ENCODE measurements at places on chromosomes 16 and 17.
A peak's percentile ranks its signal among the peaks of the same experiment; 100 is the strongest.

- DNase-seq, result peak; percentile 82
- H3K27ac ChIP-seq, result no peak overlapping the region
- H3K36me3 ChIP-seq, result peaks cover 12% of the 10 kb centered on the region
- H3K4me1 ChIP-seq, result no peaks in the 10 kb centered on the region
Measured at GRCh38 chr16:16127469-16128116, 95.7 kb downstream of the ABCC6 start.

DNA sequence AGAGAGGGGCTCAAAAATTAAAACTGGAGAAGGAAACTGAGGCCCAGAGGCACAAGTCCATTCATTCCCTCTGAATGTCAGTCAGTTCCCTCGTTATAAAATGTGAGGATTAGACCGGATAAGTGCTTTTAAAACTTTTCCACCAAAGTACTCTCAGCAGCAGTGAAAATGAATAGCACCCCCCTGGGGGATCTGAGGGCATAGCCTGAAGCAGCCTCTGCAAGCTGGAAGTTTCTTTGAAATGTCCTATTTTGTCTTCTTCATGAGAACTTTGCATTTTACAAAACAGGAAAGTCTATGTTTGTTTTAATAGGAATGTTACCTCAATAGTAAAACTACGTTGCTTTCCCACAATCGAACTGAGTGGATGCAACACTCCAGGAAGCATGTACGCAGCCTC is 273.0 kb downstream of the CEP112 start:
- H3K4me3 ChIP-seq, result no peak overlapping the region
- no peaks in the 10 kb centered on the region for H3K4me1 ChIP-seq
- no peaks in the 10 kb centered on the region for H3K36me3 ChIP-seq
- no peaks in the 10 kb centered on the region for H3K27me3 ChIP-seq
- DNase-seq, result no peak
- H3K27ac ChIP-seq, result no peak overlapping the region

DNA sequence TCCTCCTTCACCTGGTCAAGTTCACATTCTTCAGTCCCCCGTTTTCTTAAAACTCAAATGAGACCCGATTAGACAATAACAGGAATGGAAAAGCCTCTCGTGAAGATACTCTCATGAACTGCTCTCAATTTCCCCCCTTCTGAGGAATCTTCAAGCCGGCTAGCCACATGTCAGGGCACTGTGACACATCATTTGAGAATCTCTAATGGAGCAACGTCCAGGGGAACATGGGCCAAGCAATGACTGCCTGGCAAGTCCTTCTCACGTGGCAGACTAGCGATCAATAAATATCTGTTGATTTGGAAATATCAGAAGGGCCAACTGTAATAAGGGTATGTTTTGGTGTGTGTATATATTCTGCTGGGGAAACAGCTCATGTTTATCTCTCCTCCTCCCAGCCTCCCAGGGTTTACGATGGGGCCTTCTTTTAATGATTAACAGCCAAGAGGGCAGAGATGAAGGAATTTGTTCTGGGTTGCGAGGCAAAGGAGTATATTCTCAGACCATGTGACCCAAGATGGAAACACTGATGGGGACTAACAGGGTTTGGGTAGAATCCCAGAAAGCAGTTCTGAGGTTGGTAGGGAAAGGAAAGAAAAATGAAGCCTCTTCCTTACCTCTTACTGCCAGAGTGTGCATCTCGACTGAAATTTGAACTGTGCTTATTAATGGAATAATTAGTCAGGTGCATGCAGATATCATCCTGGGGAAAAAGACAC is 21.4 kb downstream of the TTLL6 start:
- no peak for DNase-seq
- H3K36me3 ChIP-seq, result no peaks in the 10 kb centered on the region
- H3K27ac ChIP-seq, result peak overlapping the region; percentile 46
- H3K4me3 ChIP-seq, result no peak overlapping the region
- H3K27me3 ChIP-seq, result peaks cover 2% of the 10 kb centered on the region
- peaks cover 3% of the 10 kb centered on the region for H3K4me1 ChIP-seq

DNA sequence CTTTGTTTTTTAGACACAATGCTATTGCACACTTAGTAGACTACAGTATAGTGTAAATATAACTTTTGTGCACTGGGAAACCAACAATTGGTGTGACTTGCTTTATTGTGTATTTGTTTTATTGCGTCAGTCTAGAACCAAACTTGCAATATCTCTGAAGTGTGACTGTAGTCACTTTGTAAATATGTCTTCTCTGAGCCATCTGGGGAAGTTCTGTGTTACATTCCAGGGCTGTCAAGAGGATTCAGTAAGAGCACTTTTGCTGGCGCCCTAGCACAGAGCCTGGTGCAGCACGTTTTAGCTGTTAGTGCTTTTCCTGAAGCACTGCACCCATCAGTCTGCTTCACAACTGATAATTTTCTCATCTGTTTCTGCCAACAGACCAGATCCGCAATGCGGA is 73.2 kb downstream of the NT5M start:
- DNase-seq, result no peak
- no peak overlapping the region for H3K4me3 ChIP-seq
- peaks cover 18% of the 10 kb centered on the region for H3K4me1 ChIP-seq
- H3K36me3 ChIP-seq, result no peaks in the 10 kb centered on the region

DNA sequence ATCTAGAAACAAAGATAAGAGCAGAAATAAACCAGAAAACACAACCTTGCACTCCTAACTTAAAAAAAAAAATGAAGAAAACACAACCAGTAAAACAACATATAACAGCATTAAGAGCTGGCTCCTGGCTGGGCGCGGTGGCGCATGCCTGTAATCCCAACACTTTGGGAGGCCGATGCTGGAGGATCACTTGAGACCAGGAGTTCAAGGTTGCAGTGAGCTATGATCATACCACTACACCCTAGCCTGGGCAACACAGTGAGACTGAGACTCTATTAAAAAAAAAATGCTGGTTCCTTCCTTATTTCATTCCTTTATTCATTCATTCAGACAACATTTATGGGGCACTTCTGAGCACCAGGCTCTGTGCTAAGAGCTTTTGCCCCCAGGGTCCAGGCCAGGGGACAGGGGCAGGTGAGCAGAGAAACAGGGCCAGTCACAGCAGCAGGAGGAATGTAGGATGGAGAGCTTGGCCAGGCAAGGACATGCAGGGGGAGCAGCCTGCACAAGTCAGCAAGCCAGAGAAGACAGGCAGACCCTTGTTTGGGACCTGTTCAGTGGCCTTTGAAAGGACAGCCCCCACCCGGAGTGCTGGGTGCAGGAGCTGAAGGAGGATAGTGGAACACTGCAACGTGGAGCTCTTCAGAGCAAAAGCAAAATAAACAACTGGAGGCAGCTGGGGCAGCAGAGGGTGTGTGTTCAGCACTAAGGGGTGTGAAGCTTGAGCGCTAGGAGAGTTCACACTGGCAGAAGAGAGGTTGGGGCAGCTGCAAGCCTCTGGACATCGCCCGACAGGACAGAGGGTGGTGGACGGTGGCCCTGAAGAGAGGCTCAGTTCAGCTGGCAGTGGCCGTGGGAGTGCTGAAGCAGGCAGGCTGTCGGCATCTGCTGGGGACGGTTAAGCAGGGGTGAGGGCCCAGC is 2.6 kb downstream of the STH start:
- DNase-seq, result no peak
- peaks cover 9% of the 10 kb centered on the region for H3K4me1 ChIP-seq
- H3K27me3 ChIP-seq, result no peaks in the 10 kb centered on the region
- H3K36me3 ChIP-seq, result no peaks in the 10 kb centered on the region
- H3K4me3 ChIP-seq, result no peak overlapping the region
- no peak overlapping the region for H3K27ac ChIP-seq

GRCh38 chr16:30914830-30915229 is 8.5 kb upstream of the FBXL19 start:
- no peak overlapping the region for H3K4me3 ChIP-seq
- no peaks in the 10 kb centered on the region for H3K27me3 ChIP-seq

DNA sequence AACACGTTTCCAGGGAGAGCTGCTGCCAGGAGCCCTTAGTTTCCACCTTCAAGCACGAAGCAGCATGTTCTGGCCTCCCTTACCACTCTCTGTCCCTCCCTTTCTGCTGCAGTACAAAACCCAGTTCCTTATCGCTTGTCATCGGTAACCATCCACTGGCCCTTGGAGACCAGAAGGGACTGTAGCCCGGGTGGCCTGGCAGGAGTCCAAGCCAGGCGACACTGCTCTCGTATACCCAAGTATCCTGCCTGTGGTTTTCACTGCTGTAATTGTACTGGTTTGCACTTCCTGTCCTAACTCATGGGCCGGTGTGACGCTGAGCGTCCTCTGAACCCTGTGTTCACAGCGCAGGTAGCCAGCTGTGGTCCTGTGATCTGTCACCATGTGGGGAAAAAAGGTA is 81.1 kb downstream of the MAF start:
- no peaks in the 10 kb centered on the region for H3K36me3 ChIP-seq
- H3K27ac ChIP-seq, result no peak overlapping the region
- H3K4me1 ChIP-seq, result no peaks in the 10 kb centered on the region
- no peak overlapping the region for H3K4me3 ChIP-seq
- DNase-seq, result peak; percentile 73

DNA sequence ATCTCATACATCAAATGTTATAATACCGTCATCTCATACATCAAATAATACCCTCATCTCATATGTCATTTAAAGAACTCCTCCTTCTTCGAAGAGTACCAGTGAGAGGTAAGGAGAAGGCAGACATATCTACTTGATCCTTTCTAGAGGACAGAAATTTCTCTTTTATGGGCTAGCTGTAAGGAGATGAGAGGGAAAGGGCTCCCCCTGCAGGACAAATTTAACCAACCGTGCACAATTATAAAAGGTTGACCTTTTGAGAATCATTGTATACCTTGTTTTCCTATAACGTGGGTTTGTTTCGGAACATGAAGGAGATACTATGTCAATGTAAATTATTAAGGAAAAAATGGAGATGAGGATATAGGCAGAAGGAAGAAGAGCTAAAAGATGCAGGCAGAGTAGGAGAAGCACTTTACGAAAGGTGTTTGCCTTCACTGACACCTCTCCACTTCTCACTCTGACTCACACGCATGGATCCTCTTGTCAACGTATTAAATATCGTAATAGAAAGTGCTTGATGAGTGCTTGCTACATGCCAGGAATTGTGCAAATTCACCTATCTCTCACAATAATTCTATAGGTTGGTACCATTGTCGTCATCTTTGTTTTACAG is 465.9 kb upstream of the ERCC4 start:
- no peaks in the 10 kb centered on the region for H3K4me1 ChIP-seq
- H3K27me3 ChIP-seq, result no peaks in the 10 kb centered on the region
- H3K36me3 ChIP-seq, result no peaks in the 10 kb centered on the region
- H3K4me3 ChIP-seq, result no peak overlapping the region

- no peak overlapping the region for H3K4me3 ChIP-seq
- H3K27me3 ChIP-seq, result no peaks in the 10 kb centered on the region
- H3K36me3 ChIP-seq, result no peaks in the 10 kb centered on the region
Measured at GRCh38 chr17:81135505-81136278, 29.6 kb upstream of the PVALEF start.

DNA sequence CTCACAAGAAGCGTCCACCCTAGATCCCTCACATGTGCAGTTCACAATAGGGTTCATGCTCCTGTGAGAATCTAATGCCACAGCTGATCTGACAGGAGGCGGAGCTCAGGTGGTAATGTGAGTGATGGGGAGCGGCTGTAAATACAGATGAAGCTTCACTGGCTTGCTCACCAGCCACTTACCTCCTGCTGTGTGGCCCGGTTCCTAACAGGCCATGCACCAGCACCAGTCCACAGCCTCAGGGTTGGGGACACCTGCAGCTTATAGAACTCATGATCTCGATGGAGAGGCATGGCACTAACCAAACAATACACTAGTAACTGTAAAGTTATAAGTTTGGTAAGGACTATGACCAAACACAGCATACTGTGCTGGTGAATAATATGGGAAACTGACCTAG is 368.0 kb upstream of the CDH5 start:
- no peak overlapping the region for H3K4me3 ChIP-seq
- no peaks in the 10 kb centered on the region for H3K36me3 ChIP-seq
- no peak for DNase-seq
- no peaks in the 10 kb centered on the region for H3K27me3 ChIP-seq

- DNase-seq, result no peak
- H3K4me1 ChIP-seq, result peaks cover 13% of the 10 kb centered on the region
- H3K27ac ChIP-seq, result no peak overlapping the region
- H3K27me3 ChIP-seq, result no peaks in the 10 kb centered on the region
Measured at GRCh38 chr16:54510685-54511221, 224.2 kb upstream of the IRX3 start.

GRCh38 chr16:79845033-79845733 is 244.6 kb upstream of the MAF start:
- no peak overlapping the region for H3K4me3 ChIP-seq
- H3K4me1 ChIP-seq, result peaks cover 8% of the 10 kb centered on the region
- no peaks in the 10 kb centered on the region for H3K36me3 ChIP-seq
- no peaks in the 10 kb centered on the region for H3K27me3 ChIP-seq

DNA sequence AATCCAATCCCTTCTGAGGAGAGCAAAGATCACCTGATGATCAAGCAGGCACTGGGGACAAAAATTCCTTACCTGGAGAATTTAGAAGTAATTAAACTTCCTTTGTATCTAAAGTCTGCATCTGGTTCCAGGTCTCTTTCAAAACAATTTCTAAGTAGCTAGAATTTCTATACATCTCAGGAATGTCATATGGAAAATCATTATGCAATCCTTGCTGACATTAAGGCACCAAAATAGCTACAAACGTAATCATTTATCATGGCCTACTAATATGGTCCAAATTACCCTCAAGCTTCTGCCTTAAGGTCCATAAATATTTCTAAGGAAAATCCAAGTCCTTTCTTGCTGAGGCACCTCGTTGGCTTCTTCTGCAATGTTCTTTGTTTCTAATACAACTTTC is 32.9 kb upstream of the YPEL2 start:
- H3K4me1 ChIP-seq, result no peaks in the 10 kb centered on the region
- no peaks in the 10 kb centered on the region for H3K36me3 ChIP-seq
- H3K27me3 ChIP-seq, result peaks cover 3% of the 10 kb centered on the region
- DNase-seq, result no peak
- no peak overlapping the region for H3K27ac ChIP-seq
